Memory B cell (primary cell): ENCODE measurements at places on chromosomes 6 and 20.

GRCh38 chr6:47446669-47447330, 30.8 kb upstream of the CD2AP start:
- no peak for DNase-seq

DNA sequence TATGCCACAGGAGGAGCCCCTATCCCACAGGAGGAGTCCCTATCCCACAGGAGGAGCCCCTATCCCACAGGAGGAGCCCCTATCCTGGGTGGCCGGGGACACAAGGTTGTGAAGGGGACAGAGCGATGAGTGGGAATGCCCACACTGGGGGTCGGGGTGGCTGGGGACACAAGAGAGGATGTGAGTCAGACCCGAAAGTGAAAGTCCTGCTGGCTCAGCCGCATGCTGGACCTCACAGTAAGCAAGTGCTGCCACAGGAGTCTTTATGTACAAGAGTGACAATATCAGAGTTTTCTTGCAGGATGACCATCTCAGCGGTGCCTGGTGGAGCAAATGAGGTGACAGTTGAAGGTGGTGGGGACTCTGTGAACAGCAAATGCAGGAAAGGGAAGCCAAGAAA, 93.7 kb downstream of the PSMB1 start:
- DNase-seq, result no peak

DNA sequence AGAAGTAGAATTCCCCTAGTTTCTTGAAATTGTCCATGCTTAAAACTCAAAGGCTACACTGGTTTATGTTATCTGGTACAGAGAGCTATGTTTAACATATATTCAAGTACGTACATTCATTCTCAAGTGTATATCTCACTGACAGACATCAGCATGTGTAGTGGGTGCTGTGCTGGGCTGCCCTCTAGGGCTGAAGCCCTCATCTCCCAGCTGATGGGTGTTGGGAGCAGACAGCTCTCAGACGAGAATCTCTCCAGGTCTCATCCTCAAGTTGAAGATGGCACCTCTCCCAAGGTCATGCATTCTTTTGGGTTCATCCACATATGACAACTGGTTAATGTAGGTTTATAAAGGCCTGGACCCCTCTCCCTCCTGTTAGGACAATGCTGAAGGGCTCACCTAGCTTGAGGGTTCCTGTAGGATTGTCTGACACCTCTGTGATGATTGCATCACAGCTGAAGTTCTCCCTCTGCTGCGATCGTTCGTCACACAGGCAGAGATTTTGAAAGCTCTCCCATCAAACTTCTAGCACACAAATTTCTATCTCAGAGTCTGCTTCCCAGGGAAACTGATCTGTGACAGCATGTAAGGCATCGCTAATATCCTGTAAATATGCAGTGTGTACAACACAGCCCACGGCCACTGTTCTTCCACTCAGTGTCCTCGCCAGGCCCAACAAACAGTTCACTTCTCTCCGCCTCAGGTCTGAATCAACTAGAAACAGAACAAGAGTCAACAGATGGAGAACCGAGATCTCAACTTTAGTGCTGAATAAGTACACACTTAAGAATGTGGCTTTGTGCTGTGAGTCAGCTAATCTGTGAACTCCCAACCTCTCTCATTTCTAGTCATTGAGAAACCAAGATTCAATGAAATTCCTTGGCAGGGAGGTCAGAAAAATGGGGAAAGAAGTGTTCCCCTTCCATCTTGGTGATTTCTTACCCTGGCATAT, 43.2 kb downstream of the PREP start:
- no peak for DNase-seq

DNA sequence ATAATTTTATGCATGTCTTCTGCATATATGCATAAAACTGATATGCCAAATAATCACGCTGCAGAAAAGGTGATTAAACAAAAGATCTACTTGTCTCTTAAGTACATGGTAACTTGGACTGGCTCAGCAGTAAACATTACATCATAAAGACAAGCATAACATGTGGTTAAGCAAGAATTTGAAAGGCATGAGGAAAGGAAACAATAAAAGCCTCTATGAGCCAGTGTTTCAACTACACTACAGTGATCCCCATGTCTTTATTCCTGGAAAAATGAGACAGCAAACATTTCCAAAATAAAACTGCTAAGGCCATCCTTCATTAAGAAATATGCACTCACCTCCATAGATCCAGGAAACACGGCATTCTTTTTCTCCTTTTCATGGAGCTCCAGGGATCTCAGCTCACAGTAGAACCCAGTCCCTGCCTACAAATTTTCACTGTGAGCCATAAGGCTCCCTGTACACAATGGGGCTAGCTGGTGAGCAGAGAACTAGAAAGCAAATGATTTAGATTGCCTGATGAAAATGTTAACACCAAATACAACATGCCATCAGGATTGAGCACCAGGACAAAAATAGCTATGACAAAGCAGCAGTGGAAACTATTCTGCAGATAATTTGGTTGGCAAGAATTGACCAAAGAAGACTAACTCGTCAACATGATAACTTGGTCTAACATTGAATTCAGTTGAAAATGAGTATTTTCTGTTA, 156.1 kb downstream of the COL21A1 start:
- no peak for DNase-seq

- DNase-seq, result no peak
These were observed 114.3 kb downstream of the DST start for GRCh38 chr6:56528412-56528841.

- no peak for DNase-seq
These were observed 13.7 kb upstream of the SIRPB1 start for GRCh38 chr20:1633535-1633934.

- no peak for DNase-seq
These were observed 148.1 kb upstream of the TENT5A start for GRCh38 chr6:81900616-81901015.

- DNase-seq, result no peak
These were observed 52.3 kb downstream of the RNGTT start for GRCh38 chr6:88910922-88911778.

DNA sequence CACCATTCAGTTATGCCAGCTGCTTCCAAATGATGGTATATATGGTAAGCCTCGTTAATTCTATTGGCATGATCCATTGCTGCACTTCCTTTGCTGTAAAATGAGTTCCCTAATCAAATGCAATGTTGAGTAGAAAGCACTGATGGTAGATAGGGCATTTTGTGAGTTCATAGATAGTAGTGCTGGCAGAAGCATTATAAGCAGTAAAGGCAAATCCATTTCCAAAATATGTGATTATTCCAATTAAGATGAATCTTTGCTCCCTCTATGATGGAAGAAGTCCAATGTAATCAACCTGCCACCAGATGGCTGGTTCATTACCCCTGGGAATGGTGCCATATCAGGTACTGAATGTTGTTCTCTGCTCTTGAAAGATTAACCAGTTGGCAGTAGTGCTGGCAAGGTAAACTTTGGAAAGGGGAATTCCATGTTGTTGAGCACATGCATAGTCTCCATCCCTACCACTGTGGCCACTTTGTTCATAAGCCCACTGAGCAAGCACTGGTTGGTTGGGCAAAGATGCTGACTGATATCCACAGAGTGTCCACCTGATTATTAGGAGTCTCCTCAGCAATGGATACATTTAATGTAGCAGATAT, 5.6 kb upstream of the TBPL1 start:
- no peak for DNase-seq

- DNase-seq, result no peak
These were observed 13.5 kb downstream of the FAM83D start for GRCh38 chr20:38939686-38940085.
